Activated T-helper 1 cell treated with anti-CD3 and anti-CD28 coated beads, Interleukin-2, amount 50 U/mL, for 16 hours (primary cell): ENCODE measurements at places on chromosomes 6 and 20.

GRCh38 chr6:39100358-39100757 is 14.6 kb downstream of the SAYSD1 start:
- DNase-seq, result no peak

DNA sequence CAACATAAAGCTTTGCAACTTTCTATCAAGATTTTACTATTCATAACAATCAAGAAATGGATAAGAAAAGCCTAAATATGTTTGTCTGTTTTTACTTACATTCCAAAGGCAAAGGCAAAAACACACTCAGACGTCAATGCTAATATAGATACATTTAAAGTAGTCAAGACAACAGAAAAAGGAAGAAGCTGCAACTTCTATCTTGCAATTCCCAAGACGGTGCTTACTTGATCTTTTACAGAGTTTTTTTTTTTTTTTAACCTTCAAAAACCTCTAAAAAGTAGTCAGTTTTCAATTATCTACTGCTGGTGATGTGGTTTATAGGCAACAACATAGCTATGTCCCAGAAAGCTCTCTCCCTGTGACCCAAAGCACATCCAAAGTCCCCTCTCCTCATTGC is 58.1 kb downstream of the EPB41L2 start:
- no peak for DNase-seq

DNA sequence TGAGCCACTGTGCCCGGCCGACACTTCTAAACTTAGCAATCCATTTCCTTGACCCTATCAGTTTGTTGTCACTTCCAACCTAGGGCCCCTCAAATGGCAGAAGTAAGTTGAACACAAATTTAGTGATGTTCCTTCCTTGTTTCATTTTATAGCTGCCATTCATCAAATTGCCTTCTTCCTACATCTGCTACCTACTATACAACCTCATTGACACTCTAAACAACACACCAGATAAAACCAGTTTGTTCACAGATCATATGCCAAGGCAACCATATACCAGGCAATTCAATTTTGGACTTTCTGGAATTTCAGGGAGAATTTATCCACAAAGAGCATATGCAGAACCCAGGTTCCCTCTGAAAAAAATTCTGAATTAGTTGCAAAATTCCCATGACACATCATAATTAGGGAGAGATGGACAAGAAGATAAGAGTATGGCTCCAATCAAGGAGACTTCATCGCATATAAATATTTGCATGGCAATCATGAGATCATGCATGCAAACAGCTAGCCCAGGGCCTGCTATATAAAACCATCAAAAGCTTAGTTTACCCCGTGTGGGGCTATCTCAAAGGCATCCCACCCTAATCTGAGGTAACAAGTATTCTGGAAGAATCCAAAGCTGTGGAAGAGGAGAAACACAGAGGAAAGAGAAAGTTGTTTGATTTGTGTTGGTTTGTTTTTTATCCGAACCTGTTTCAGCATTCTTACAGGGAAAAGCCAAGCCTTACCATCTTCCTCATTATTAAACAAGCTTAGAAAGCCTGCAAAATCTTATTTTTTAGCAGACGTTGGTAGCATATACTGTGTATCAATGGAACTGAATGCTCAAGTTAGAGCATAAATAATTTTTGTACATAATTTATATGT is 132.8 kb upstream of the TNFAIP3 start:
- DNase-seq, result no peak

GRCh38 chr6:72624557-72625160 is 2.8 kb downstream of the KCNQ5 start:
- no peak for DNase-seq

DNA sequence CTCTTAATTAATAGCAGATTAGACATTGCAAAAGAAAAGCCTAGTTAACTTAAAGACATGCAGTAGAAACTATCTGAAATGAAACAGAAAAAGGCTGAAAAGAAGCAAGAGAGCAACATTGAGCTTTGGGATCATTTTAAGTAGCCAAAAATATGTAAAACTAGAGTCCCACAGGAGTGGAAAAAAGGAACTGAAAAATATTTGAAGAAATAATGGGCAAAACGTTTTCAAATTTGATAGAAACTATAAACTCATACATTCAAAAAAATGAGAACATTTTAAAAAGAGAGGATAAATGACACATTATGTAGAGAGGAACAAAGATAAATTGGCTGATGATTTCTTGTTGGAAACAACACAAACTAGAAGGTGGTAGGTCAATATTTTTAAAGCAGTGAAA is 166.1 kb upstream of the AKAP12 start:
- no peak for DNase-seq

DNA sequence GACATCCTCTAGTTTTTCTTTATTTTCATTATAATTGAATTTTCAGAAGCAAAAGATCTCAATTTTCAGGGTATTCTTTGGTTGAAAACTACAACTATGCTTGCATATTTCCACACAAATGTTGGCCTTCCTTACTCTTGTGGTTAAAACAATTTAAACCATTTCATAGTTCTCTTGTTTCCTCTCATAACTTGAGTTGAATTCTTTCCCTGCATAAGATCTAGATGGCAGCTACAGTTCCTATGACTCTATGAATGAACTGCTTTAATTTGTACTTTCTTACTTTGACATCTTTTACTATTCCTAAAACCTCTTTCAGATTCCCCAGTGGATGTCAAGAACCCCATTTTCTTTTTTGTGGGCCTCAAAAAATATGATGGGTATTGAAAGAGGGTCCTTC is 564.5 kb downstream of the NKAIN2 start:
- DNase-seq, result no peak

GRCh38 chr20:25486377-25486776 is 78.9 kb downstream of the GINS1 start:
- no peak for DNase-seq

DNA sequence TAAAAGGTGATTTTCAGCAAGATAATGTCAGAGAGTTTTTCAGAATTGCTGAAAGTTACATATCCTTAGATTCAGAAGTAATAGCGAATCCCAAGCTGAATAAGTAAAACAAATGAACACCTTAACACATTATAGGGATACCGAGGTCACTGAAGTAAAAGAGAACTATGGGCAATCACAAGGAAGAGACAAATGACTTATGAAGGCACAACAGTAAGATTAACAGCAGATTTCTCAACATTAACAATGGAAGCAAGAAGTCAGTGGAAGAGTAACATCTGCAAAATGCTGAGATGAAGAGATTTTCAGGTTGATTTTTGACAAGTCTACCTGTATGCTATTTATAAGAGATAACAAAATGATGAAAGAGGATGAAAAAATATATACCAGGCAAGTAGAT is 86.1 kb upstream of the EZR start:
- no peak for DNase-seq

- no peak for DNase-seq
Observed at GRCh38 chr6:33375143-33375671, 16.4 kb upstream of the KIFC1 start.

- DNase-seq, result no peak
Observed at GRCh38 chr6:105320765-105321164, 82.1 kb downstream of the PREP start.

- no peak for DNase-seq
Observed at GRCh38 chr6:28589957-28590349, 64.3 kb downstream of the GPX5 start.

GRCh38 chr20:49583669-49584417 is 15.9 kb upstream of the PTGIS start:
- DNase-seq, result no peak

DNA sequence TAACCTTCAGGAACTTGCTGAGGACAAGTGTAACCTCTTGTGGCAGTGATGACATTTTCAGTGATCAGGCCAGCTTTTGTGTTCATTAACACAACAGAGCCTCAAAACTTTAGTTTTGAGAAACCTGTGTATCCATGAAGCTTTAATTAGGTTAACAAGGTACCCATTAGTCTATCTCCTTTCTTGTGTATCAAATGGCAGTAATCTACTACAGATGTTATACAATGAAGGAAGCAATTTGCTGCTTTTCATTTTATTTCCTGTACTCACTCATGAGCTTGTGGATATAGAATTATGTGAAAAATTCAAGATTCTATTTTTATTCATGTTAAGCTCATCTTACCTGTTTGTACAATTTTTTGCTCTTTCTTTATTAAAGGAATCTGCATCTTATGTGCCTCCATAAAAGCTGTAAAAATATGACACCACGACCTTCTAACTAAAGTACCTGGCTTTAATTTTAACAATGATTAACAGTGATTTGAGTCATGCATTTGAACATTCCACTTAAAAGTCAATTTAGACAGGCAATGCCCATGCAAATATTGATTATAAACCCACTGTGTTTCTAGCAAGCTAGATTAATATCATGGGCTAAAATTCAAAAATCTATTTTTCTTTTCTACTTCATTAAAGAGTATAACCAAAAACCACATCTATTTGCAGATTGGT is 897.3 kb downstream of the KIF16B start:
- no peak for DNase-seq

- DNase-seq, result no peak
Observed at GRCh38 chr6:117441824-117442264, 16.1 kb upstream of the ROS1 start.

DNA sequence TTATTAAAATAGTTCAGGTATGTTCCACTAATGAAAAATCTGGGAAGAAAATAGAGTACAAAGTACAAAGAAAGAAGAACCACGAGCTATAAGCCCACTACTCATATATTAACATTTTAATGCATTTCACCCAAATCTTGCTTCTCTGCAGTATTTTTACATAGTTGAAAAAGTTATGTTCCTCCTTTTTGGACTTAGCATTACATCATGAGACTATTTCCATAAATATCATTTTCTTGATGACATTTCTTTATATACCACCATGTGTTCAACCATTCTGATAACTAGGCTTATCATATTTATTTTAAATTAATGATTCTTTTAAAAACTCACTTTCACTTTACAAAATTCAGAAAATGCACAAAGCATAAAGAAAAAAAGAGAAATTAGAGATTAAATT is 3.0 kb downstream of the IPCEF1 start:
- no peak for DNase-seq

DNA sequence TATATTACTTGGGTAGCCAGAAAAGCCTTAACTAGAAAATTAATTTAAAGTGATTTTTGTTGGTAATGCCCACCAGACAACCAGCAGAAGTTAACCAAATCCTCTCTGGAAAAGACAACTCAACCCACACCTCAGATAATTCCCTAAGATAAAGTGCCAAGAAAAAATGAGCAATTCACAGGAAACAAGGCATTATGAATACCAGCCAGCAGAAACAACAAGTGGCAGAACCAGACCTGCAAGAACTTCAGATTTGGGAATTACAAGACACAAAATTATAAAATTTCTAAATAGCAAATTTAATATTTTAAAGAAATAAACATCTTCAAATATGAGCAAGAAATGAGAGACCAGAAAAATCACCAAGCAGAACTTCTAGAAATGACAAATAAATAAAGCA is 80.0 kb upstream of the MRPS10 start:
- no peak for DNase-seq

DNA sequence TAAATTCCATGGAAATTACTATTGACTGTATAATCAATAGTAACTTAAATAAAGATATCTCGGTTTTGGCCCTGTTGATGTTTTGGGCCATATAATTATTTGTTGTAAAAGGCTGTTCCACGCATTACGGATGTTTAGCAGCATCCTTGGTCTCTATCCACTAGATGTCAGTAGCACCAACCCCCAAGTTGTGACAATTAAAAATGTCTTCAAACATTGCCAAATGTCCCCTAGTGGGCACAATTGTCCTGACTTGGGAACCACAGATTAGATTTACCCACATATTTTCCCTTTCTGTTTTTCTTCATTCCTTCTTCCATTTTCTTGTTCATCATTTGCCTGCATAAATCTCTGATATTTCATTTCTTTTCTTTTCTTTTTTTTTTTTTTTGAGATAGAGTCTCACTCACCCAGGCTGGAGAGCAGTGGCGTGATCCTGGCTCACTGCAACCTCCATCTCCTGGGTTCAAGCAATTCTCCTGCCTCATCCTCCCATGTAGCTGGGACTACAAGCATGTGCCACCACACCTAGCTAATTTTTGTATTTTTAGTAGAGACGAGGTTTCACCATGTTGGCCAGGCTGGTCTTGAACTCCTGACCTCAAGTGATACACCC is 13.6 kb upstream of the WFDC8 start:
- DNase-seq, result no peak
